Effector CD8-positive, alpha-beta T cell (primary cell): ENCODE measurements at places on chromosomes 3 and 15.

- no peak for DNase-seq
These were observed 109.8 kb upstream of the TSPAN3 start for GRCh38 chr15:77180757-77181156.

DNA sequence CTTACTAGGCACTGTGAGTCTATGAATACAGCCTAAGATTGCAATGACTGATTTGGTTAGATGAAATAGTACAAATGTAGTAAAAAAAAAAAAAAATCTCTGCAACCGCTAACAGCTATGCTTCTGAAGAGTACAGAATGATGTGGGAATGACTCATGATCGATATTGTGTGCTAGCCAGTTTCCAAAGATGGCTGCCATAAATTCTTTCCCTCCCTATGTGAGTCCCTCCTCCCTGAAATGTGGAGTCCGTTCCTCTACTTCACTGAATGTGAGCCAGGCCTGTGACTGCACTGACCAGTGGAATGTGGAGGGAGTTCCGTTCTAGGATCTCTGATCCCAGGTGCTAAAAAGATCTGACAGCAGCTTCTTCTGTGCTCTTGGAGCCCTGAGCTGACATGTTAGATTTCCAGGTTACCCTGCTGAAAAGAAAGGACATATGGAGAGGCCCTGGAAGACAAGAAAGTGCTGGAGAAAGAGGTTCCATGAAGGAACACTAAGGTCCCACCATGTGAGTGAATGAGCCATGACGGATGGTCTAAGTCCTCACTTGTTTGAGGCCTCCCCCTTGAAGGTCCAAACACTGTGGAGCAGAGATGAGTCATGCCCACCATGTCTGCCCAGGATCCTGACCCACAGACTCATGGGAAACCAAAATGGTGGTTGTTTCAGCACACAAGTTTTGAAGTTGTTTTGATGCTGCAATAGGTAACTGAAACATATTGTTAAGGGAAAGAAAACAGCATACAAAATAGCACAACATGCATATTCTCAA is 46.3 kb downstream of the DGKG start:
- no peak for DNase-seq

GRCh38 chr3:86963611-86964010 is 27.3 kb downstream of the VGLL3 start:
- DNase-seq = no peak

- DNase-seq = no peak
These were observed 556.9 kb upstream of the CFAP20DC start for GRCh38 chr3:59606638-59607266.

DNA sequence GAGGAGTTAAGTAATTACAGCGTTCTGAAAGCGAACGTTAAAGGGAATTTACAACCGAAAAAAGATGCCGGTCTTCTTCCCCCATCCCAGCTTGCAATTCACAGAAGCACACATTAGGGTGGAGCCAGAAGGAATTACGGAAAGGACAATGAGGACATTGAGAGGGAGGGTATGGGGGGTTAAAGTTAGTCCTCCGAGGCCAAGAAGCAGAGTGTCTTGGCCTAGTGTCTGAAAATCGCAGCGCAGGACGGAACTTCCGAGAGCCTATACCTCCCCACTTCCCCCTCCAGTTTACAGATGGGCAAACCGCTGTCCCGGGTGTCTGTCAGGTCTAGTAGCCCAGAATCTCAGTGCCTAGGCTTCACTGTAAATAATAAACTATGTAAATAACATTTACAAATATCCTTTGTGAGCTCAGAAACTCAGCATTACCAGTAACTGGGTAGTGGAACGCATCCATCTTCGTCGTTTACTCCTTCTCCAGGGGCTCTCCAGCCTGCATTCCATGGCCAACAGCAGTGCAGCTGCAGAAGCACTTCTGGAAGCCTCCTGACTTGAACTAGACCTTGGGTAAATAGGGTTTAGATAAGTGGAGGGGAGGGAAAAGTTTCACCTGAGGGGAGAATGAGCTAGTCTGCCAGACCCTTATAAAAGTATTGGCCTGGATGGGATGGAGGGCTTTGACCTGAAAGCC is 922 bp downstream of the ADPRH start:
- DNase-seq = no peak

- no peak for DNase-seq
These were observed 123.5 kb downstream of the NUP210 start for GRCh38 chr3:13296662-13297061.

GRCh38 chr15:47929138-47929803 is 191.5 kb upstream of the SLC24A5 start:
- no peak for DNase-seq
